NCI-H2171 treated with DMSO at 0.1 percent for 48 hours (cell line): ENCODE measurements at places on chromosomes 6 and 20.

DNA sequence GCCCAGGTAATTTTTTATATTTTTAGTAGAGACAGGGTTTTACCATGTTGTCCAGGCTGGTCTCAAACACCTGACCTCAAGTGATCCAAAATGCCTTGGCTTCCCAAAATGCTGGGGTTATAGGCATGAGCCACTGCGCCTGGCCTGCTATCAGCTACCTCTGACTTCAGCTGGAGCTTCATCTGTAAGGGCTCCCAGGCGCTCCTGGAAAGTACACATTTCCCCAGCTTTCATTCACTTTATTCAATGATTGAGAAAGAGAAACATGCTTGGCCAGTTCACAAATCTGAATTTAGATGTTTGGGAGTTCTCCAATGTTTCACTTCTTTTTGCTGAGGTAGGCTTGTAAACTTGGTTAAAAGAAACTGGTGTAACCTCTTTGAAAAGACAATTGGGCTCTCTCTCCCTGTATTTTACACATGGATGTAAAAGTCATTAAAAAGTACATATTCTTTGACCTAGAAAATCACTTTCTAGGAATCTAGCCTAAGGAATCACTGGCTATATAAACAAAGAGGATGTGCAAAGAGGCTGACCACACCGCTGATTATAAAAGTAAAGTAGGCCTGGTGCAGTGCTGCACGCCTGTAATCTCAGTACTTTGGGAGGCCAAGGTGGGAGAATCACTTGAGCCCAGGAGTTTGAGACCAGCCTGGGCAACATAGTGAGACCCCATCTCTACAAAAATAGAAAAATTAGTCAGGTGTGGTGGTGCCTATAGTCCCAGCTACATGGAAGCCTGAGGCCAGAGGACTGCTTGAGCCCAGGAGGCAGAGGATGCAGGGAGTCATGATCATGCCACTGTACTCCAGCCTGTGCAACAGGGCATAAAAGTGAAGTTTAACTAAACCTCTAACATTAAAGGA is 128.9 kb downstream of the BACH2 start:
- DNase-seq: no peak

DNA sequence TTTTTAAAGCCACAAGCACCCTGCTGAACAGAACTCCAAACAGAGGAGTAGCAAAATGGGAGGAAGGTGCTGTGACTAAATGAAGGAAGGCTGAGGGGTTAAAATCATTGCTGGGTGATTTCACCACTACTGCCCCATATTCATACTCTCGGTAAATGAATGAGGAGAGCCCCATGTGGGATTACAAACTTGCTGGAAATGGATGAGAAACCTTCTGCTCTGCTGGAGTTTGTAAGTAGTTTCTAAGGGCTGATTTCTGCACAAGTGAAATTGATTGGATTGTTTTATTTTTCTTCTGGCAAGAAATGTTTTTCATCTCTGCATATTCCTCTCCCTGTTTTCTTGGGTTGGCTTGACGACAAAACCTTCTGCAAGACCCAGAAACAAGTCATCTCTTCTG is 533.5 kb upstream of the MMS22L start:
- no peak for DNase-seq

DNA sequence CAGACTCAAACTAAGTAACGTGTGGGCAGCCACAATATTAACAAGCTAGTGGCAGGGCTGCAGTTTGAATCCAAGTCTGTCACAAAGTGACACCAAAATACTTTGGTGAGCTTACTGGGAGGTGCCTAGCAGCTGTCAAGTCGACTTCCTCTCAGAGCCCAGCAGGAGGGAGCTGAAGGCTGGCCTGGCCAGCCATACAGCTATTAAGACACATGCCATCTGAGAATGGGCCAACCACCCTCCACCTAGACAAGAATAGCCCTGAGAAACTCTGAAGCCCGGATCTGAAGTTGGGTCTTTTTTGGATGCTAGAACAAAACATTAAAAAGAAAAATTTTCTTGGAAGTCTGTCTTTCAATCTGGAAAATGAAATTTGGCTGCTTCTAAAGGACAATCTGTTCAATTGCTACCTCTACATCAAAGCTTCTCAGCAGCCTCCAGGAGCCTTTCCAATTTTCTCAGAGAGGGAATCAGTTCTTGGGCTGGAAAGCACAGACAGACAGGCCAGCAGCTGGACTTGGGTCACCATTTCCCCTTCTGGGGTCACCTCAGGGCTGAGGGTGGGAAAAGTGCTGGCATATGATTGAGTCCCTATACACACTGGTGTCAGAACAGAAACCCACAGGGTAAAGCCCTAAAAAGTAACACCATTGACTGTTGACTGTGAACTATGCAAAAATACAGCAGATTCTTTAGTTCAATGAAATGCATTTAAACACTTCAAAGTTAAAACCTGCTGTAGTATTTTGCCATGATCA is 42.9 kb downstream of the UQCC1 start:
- DNase-seq: no peak

GRCh38 chr6:26420688-26421171 is 18.7 kb downstream of the BTN3A1 start:
- no peak for DNase-seq

- peak; percentile 29 for DNase-seq
Observed at GRCh38 chr6:39865011-39865888, 69.0 kb downstream of the MOCS1 start.

DNA sequence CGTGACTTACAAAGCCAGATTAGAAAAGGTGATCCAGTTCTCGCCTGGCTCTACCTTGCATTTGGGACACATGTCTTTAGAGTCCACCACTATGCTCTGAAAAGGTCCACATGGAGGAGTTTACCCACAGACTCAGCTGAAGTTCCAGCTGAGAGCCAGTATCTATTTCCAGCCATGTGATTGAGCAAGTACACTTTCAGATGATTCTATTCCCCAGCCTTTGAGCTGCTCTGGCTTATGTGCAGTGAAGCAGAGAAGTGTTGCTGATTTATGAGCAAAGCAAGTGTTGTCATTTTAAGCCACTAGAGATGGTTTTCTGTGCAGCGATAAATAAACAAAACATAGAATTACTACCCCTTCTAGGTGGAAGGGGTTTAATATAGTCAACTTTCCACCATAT is 520.8 kb upstream of the RNF217 start:
- DNase-seq: peak; percentile 43

DNA sequence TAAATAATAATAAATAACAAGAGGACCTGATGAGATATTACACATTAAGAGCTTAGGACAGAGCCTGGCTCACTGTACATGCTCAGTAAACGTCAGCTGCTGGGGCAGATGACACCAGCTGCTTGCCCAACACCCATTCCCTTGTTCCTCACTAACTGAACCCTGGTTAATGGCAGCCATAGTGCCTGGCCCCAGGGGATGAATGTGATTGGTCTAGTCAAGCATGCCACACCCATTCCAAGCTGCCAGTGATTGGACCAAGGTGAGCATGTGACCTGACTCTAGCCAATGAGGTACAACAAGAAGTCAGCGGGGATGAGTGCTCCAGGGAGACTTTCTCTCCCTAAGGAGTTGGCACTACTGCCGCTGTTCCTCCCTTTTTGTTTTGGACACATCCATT is 85.1 kb upstream of the PTPN1 start:
- DNase-seq: peak; percentile 94

- peak; percentile 40 for DNase-seq
Observed at GRCh38 chr6:37860226-37860839, 40.8 kb downstream of the ZFAND3 start.

GRCh38 chr6:104418125-104418524 is 441.6 kb downstream of the HACE1 start:
- DNase-seq: no peak

GRCh38 chr6:25717866-25718740 is 36.4 kb upstream of the SLC17A4 start:
- DNase-seq: peak; percentile 43

DNA sequence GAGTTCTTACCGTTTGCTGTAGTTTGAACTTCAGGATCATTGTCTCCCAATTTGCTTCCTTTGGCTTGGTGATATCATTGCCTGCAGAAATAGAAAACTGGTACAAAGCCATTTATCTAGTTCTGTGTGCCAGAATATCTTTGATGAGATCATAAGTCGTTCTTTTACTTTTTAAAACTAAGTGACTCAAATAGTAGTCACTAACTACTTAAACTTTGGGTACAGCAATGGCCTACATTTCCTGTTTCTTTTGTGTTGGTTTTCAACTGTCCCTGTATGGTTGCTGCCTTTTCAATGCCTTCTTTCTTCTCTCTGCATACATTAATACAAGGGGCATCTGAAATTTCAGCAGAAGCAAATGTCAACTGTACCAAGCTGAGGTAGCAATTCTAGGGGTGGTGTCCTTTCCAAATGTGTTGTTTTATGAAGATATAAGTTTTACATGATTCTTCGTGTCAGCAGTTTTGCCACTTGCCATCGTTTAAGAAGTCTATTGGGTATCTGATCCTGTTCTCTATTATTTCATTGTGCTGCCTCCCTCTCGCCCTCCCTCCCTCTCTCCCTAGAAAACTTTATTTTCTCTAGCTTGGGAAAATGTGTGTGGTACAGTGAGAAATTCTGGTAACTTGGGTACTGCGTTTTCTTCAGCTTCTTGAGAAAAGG is 238.5 kb downstream of the FARS2 start:
- DNase-seq: no peak

GRCh38 chr20:23161244-23161891 is 75.2 kb upstream of the CD93 start:
- DNase-seq: no peak

GRCh38 chr6:139955366-139956155 is 581.1 kb upstream of the CITED2 start:
- DNase-seq: peak; percentile 22

GRCh38 chr6:136072691-136073090 is 177.4 kb downstream of the MTFR2 start:
- no peak for DNase-seq

DNA sequence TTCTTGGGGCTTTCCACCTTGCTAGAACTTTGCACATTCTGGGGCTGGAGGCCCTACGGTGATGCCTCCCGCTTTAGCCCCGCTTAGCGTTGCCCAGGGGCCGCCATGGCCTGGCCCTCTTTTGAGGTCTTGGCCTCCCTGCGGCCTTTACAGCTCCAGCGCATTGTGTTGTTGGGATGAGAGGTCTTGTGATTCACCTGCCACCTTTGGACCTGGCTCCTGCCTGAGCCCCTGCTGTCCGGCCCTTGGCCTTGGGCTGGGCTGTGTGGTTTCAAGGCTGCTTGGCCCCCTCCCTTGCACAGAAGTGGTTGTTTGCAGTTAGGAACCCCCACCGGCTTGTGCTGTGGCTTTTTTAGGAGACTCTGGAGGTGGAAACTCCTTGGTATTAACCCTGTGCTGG is 61.0 kb upstream of the CDH4 start:
- no peak for DNase-seq

GRCh38 chr6:138537106-138537505 is 37.8 kb upstream of the NHSL1 start:
- DNase-seq: no peak

GRCh38 chr6:166586424-166587156 is at the start of gene RAMACL:
Gene RAMACL (minus strand): TSS chr6:166586678. CDS start chr6:166586477, 201 bp downstream.
- DNase-seq: peak; percentile 21

DNA sequence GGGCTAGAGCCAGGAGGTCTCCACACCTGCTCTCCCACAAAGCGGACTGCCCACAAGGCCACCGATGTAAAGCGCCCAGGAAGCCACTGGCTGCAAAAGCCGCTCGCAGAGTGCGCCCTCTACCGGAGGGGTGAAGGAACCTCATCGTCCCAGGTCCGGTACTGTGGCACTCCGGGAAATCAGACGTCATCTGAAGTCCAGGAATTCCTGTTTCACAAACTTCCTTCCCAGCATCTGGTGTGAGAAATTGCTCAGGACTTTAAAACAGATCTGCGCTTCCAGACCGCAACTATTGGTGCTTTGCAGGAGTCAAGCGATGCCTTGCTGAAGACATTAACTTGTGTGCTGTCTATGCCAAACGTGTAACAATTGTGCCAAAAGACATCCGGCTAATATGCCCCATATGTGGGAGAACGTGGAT is 115.1 kb upstream of the ARID1B start:
- DNase-seq: peak; percentile 57

GRCh38 chr6:12418946-12419345 is 128.8 kb downstream of the EDN1 start:
- no peak for DNase-seq

DNA sequence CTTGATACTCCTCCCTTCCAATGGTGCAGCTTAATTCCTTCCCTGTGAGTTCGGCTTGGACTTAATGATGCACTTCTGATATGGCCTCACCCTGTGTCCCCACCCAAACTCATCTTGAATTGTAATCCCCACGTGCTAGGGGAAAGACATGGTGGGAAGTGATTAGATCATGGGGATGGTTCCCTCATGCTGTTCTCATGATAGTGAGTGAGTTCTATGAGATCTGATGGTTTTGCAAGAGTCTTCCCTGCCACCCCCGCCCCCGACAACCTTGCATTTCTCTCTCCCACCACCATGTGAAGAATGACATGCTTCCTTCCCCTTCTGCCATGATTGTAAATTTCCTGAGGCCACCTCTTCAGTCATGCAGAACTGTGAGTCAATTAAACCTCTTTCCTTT is 50.3 kb upstream of the HLA-G start:
- no peak for DNase-seq

GRCh38 chr6:110815015-110815410 is 256 bp downstream of the CDK19 start:
- peak; percentile 74 for DNase-seq

GRCh38 chr6:127347178-127347577 is 3.8 kb upstream of the ECHDC1 start:
- DNase-seq: no peak

DNA sequence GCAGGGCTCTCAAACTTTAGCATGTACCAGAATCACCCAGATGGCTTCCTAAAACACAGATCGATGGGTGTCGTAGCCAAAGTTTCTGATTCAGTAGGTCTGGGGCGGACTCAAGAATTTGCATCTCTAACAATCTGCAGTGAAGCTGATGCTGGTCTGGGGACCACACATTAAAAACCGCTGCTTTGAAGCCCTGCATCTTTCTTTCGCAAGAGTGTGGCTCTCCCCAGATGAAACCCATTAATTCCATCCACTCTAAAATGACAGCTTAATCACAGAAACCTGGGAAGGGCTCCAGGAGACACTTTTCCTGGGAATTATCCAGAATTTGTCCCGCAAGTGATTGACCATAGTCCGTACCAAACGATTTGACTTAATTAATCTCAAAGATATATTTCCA is 319.8 kb upstream of the PLCB4 start:
- DNase-seq: no peak

DNA sequence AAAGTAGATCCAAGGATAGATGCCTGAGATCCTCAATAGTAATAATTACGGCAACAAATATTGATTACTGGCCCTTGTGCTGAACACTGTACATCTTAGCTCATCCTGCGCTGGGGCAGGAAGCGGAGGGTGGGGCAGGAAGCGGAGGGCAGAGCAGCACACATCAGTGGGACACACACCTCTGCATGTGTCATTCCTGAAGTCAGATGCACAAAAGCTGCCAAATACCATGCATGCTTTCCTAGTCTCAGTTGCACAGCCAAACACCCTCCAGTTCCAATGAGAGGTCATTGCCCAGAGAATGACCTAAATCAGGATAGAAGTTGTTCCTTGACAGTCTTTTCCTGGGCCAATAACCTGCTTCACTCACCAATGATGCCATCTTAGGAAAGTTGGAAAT is 74.4 kb upstream of the FOXC1 start:
- DNase-seq: no peak

DNA sequence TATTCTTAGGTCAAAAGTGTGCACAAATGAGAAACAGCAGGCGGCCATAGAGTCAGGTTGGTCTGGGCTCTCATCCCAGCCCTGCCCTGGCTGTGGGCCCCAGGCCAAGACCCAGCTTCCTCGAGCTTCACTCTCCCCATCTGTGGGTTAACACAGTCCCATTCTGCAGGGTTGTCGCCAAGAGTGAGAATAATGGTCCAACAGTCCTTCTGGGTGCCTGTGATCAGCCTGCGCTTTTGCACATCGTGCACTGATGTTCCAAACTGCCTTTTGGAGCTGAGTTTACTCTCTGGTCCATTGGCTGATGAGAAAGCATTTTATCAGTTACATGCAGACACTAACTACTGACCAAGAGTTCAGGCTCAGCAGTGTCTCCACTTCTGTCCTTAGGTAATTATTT is 82.6 kb downstream of the INSM1 start:
- peak; percentile 55 for DNase-seq
